ENCODE measurements at places on chromosomes 3 and 15.
A peak's percentile ranks its signal among the peaks of the same experiment; 100 is the strongest.

DNA sequence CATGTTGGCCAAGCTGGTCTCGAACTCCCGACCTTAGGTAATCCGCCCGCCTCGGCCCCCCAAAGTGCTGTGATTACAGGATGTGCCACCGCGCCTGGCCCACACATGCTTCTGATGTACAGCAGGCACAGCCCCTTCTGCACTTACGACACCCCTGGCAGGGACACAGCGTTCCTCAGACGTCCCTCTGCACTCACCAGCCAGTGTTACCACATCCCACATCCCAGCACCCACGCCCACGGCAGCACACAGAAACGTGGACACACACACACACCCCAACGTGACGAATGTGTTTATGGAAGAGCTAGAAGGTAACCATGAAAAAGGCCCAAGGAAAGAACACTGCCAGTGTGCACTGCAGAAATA, 576 bp upstream of the RPAP1 start:
- DNase-seq, result peak; percentile 36

- no peak for DNase-seq
These were observed 54.4 kb downstream of the EOMES start for GRCh38 chr3:27667751-27668150.

DNA sequence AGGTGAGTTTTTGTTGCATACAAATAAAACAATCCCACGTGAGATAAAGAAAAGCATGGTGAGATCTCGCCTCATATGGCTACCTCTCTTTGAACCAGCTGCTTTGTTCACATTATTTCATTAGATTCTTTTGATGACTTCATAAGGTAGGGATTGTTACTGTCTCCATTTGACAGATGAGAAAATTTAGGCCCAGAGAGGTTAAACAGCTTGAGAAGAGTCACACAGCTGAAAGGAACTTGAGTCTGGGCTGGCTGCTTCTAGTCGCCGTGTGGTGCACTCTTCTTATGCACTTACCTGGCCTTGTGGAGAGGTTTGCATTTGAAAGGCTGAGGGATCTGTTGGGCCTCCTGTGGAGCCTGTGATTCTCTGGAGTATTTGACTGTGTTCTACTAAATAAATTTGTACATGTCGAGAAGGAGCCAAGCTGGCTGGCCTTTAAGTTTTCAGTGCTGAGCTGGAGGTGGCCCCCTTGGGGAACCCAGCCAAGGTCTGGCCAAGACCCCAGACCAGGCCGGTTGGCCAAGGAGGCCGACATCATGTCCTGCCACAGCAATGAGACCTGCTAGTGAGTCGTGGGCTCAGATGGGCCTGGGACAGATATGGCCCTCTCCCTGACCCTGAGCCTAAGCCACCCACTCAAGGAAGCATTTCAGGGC, 125.1 kb downstream of the SMAD6 start:
- DNase-seq, result no peak

DNA sequence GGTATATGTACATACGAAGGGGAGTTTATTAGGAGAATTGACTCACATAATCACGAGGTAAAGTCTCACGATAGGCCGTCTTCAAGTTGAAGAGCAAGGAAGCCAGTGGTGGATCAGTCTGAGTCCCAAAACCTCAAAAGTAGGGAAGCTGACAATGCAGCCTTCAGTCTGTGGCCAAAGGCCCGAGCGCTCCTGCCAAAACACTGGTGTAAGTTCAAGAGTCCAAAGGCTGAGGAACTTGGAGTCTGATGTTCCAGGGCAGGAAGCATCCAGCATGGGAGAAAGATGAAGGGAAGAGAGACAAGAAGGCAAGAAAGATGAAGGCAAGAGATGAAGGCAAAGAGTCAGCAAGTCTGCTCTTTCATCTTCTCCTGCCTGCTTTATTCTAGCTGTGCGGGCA, 16.8 kb upstream of the LRRN1 start:
- no peak for DNase-seq

DNA sequence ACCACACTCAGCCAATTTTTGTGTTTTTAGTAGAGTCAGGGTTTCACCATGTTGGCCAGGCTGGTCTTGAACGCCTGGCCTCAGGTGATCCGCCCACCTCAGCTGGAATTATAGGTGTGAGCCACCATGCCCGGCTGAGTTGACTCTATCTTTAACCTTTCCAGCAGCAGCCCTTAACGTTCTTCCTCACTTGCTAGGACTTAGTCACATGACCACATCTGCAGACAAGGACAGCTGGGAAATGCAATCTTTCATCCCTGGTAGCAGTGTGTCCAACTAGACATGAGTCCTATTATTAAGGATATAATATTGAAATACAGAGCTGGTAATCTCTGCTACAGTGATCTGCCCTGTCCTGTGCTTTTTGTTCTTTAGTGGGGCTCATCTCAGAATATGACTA, 18.0 kb downstream of the LCMT2 start:
- peak; percentile 12 for DNase-seq

DNA sequence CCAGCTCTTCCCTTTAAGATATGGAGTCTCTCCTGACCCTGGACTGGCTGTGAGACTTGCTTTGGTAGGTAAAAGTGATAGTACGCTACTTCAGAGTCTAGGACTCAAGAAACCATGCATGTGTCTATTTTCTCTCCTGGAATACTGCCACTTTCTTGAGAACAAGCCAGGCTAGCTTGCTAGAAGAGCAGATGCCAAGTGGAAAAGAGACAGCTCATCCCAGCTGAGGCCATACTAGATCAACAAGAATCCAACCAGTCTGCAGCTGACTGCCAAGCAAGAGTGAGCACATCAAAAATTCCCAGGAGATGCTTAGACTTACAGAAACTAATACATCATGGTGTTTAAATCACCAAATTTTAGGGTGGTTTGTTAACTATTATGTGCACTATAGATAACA, 208.3 kb upstream of the RBMS3 start:
- DNase-seq, result no peak

DNA sequence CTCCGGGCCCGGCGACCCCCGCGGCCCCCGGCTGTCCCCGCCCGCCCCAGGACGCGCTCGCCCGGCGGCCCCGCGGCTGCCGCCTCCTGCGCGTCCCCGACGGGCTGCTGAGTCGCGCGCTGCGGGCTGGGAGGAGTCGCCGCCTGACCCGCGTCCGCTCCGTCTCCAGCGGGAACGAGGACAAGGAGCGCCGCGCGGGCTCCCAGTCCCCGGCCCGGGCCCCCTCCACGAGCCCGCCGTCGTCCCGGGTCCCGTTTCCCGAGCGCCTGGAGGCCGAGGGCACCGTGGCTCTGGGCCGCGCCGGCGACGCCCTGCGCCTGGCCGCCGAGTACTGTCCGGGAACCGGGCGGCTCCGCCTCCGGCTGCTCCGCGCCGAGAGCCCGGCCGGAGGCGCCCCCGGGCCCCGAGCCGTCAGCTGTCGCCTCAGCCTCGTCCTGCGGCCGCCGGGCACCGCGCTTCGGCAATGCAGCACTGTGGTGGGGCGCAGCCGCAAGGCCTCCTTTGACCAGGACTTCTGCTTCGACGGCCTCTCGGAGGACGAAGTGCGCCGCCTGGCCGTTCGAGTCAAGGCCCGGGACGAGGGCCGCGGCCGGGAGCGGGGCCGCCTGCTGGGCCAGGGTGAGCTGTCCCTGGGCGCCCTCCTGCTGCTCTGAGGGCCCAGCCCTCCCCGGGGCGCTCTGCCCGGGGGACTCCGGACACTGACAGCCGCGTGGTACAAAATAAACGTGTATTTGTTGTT, 1.5 kb downstream of the C2CD4A start:
- peak; percentile 80 for DNase-seq

DNA sequence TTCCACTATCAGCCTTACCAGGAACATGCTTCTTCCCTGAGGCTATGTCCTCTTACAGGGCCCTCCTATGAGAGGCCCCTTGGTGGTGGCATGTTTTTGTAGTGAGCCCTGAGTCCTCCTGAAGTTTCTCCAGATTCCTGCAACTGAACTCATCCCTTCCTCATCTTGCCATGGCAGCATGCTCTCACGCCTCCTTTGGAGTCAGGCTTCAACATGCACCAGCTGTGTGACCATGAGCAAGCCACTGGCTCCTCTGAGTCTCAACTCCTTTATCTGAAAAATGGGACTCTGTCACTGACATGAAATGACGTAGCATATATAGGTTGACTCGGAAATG, 216.3 kb upstream of the TLE3 start:
- DNase-seq, result no peak

DNA sequence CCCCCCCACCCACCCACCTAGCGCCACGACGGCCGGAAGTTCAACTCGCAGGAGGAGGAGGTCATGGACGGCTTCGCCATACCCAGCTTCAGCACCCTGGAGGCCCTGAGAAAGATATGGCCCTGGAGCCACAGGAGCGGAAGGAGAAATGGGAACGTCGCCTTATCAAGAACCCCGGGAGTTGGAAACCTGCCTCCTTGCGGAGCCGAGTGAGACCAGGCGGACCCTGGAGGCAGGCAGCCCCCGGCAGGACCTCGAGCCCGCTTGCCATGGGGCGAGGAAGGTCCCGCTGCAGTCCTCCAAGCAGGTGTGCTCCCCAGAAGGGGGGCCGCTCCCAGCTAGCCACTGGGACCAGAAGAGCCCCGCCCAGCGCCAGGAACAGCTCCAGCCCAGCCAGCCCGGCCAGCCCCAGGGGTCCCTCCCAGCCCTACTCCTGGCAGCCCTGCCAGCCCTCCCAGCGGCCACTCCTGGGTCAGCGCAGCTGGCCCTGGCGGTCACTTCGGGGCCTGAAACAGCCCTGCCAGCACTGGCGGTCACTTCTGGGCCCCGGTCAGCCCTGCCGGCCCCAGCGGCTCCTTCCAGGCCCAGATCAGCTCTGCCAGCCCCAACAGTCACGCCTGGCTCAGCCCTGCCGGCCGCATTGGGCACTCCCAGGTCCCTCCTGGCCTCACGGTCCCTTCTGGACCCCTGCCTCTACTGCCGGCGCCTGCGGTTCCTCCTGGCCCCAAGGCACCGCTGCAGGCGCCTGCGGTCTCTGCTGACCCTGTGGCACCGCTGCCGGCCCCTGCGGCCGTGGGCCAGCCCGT, 10.3 kb upstream of the ROPN1B start:
- DNase-seq, result no peak

DNA sequence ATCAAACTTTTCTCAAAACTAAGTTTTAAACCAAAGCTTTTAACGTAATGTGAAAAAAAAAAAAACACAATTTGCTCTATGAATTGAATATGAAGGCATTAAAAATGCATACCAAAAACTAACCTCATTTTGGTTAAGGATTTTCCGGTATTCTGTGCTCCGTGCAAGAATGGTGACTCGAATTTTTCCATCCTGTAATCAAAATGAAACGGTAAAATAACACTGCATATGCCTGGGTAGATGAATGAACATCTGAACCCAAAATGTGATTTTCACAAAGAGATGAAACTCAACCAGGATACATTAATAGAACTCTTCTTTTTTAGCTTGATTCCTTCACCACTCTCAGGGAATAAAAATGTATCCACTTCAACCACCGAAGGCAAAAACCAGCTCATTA, 26.2 kb downstream of the EOGT start:
- DNase-seq, result no peak

- DNase-seq, result no peak
These were observed 159.8 kb downstream of the MBNL1 start for GRCh38 chr3:152428577-152428976.

- peak; percentile 49 for DNase-seq
These were observed 39.1 kb downstream of the TKT start for GRCh38 chr3:53216723-53217122.

DNA sequence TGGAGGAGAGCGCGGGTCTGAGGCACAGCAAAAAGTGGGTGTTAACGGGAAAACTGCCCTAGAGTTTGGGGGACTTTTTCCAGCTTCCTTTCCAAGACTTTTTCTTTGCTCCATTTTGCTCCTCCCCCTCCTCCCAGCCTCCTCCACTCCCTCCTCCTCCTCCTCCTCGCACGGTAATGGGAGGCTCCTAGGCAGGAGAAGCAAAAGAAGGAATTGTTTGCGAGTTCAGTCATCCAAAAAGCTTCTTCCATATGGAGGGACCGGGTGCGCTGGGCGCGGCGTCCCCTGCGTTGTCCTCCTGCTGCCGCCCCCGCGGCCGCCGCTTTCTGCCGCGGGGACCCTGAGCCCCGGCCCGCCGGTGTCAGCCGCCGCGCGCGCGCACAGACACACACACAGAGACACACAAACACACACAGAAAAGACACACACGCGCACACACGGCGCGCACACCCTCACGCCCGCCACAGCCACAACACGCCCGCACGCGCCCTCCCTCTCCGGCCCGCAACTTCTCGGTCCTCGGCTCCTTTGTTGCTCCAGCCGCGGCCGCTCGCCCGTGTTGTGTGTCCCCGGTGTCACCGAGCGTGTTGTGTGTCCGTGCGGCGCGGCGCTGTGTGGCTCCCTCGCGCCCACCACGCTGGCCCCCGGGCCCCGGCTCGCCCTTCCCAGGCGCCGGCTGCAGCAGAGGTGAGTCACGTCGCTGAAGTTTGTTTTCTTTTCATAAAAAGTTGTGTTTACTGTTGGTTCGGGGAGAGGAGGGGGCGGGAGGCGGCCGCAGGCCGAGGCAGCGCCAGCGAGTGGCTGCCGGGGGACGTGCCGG, at the start of gene BOC:
BOC (plus strand) TSS at position 228 of the 820 bp plus-strand sequence. CDS start 38,246 bp downstream, outside the sequence.
- peak; percentile 73 for DNase-seq

GRCh38 chr3:98768961-98769360, 5.8 kb downstream of the ST3GAL6 start:
- DNase-seq, result no peak

DNA sequence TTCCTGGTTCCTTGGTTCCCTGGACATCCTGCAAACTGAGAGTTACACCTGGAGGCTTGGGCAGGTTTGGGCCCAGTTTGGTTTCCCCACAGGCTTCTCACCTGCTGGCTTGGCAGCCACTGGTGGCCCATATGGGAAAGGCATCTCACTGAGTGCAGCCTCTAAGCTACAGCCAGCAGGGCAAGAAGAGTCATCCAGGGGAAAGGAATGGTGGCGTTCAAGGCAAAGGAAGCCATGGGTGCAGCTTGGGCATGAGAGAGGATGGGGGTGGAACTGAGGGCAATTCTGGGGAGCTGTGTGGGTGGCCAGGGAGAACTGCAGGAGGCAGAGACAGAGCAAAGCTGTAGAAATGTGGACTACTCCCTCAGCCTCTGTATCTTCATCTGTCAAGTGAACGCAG, 106.4 kb downstream of the EPHB1 start:
- peak; percentile 26 for DNase-seq

DNA sequence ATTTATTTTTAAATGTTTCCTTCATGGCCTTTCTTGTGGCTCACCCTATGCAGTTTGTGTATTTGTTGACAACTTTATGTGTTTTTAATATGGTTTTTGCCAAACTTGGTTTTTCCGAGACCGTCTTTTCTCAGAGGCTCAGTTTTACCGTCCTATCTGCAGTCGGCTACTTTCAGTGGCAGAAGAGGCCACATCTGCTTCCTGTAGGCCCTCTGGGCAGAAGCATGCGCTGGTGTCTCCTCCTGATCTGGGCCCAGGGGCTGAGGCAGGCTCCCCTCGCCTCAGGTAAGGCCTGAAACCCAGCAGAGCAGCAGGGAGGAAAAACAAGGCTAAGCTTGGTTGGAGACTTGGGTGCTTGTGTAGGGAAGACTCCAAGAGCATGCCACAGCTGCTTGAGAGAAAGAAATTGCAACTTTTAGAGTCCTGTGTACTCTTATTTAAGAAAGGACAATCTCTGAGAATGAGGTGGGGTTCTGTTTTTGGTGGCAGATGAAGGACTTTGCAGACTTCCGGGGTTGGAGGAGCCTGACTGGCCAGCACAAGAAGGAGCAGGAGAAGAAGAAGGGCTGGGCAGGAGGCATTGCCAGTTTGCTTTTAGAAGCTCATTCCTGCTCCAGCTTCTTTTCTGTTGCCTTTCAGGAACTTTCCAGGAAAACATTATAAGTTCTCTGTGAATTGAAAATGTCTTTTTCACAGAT, at the start of gene TIGIT:
TIGIT (plus strand) TSS at position 191 of the 698 bp plus-strand sequence; CDS start at position 225, 34 bp downstream.
- DNase-seq, result no peak

- DNase-seq, result no peak
These were observed 277.9 kb downstream of the RPLP1 start for GRCh38 chr15:69730281-69731080.

- DNase-seq, result no peak
These were observed 33.3 kb upstream of the GRAMD1C start for GRCh38 chr3:113805249-113805648.

GRCh38 chr15:85482894-85483293, 102.5 kb downstream of the AKAP13 start:
- no peak for DNase-seq

Measured in NCI-H69 (cell line).